ENCODE measurements at places on chromosomes 13 and 19.
A peak's percentile ranks its signal among the peaks of the same experiment; 100 is the strongest.

DNA sequence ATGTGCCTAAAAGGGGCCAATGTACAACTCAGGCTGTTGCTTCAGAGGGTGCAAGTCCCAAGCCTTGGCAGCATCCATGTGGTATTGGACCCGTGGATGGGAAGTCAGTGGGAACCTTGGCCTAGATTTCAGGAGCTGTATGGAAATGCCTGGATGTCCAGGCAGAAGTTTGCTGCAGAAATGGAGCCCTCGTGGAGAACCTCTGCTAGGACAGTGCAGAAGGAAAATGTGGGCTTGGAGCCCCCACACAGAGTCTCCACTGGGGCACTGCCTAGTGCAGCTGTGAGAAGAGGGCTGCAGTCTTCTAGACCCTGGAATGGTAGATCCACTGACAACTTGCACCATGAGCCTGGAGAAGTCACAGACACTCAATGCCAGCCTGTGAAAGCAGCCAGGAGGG, 28.5 kb downstream of the GPC5 start:
- no peak for ATAC-seq

GRCh38 chr13:31209841-31210210, 10.1 kb downstream of the B3GLCT start:
- no peak for ATAC-seq

DNA sequence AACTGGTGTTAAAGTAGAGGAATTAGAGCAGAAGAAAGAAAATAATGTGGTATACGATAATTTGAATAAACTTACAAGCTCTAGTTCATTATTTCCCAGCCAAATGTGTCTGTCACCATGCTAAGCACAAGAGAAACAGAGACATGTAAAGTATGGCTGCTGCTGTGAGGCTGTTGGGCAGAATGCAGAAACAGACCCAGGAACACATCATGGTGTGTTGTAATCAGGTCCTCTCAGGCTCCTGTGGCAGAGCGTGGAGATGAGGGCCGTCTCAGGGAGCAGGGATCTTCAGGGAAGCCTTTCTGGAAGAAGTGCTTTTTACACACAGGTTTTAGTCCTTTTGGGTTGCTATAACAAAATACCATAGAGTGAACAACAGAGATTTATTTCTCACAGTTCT, 710.7 kb upstream of the SGCG start:
- no peak for ATAC-seq

DNA sequence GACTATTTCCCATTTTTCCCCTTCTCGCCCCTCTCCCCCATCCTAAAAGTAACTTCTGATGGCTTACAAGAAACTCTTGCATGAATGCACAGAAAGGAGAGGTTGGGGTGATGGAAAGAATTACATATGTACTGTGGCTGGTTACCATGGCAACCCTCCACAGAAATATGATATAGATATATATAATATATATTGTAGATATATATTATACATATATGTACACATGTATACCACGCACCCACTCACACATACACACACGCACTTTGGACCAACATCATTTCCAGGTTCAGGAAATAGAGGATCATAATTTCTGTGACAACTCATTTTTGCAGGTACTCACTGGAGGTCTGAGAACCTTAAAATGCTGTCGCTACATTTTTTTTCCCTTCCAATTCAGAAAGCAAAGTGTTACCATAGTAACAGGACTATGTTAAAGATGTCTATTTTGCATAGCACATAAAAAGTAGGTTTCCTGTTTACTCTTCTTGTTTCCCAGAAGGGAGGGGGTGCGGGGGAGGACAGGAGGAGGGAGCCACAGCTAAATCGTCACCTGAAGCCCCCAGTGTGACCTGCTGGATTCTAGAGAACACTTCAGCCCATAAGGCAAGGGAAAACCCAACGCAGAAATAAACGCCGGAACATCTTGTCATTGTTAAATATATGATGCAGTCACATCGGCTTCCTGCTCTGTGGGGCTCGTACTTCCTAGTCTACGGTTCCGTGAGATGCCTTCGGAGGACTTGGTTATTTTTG, 44.7 kb downstream of the EFNB2 start:
- no peak for ATAC-seq

- ATAC-seq, result no peak
These were observed 4.1 kb upstream of the TGFBR3L start for GRCh38 chr19:7910321-7911161.

- no peak for ATAC-seq
These were observed 17.7 kb upstream of the PLAUR start for GRCh38 chr19:43687660-43687997.

GRCh38 chr19:55498246-55498840, 10.1 kb downstream of the SSC5D start:
- no peak for ATAC-seq

DNA sequence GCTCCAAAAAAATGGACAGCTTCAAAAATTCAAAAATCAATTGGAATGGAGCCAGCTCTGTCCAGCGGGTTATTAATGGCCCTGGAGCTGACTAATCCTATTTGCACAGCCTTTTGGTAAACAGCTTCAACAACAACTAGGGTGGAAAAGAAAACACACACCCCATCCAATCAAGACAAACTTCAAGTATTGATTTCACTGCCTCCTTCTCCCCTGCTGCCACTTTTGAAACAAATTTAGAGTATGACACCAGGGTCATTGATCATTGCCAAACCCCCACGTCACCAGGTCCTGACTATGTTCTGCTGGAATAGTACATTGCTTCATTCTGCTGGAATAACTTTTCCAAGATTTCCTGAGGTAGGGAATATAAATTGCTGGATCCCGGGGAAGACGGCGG, 56.8 kb upstream of the GTF3A start:
- no peak for ATAC-seq

- ATAC-seq, result no peak
These were observed 500 bp upstream of the JUNB start for GRCh38 chr19:12790628-12791344.

GRCh38 chr13:26899202-26899601, 138.6 kb upstream of the GPR12 start:
- no peak for ATAC-seq

GRCh38 chr13:93244141-93244917, 17.7 kb downstream of the GPC6 start:
- ATAC-seq, result no peak

DNA sequence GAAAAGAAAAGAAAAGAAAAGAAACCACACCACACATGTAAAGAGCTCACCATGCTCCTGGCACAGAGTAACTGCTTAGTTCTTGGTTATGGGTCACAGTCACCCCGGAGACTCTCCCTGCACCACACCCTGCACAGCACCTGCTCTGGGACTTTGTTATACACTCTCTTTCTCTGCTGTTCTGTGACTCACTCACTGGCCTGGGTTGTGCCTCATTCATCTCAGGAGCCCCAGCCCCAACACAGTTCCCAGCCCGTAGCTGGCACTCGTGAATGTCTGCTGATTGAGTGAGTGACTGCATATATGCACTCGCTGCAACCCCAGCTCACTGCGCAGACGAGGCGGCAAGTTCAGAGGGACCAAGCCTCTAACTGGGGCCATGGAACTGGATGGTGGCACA, 22.9 kb upstream of the ZNF507 start:
- ATAC-seq, result peak; percentile 5

DNA sequence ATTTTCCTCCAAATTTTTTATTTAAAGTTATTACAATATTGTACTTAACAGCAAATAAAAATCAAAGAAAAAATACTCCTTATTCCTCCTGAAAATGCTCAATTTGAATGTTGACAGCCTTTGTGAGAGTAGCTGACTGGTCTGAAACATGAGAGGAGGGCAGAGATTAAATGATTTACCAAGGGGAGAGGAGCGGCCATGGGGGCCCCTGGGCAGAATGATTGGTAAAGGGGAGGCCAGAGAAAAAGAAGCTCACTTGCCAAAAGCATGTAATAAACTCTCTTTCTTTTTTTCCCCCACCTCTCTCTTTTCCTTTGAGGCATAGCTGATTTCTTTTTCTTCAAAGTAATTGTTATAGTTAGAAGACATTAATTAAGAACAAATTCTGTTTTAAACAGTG, 30.1 kb upstream of the FNDC3A start:
- ATAC-seq, result no peak

All from activated CD4-positive, CD25-positive, alpha-beta regulatory T cell treated with anti-CD3 and anti-CD28 coated beads, Interleukin-2, amount 50 U/mL, for 24 hours (primary cell).